ENCODE measurements at places on chromosomes 11 and 22.

- DNase-seq, result no peak
Measured at GRCh38 chr11:20661850-20662249, 7.5 kb upstream of the NELL1 start.

DNA sequence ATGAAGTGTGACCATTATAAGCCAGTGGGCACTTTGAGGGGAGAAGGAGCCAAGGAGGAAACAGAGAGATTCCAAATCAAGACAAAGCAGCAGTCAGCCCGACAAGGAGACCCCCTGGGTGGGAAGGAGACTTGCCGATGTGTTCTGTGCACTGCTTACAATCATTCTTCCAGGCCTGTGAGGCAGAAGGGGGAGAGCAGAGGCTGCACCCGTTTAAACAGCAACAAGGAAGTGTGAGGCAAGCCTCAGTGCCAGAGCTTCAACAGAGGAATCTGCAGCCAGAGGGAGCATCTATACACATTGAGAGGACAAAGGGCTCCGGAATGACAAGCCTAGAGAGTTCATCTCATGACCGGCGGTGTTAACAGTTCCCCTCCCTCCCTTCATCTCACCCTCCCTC lies 121.1 kb downstream of the NXPE2 start:
- no peak for DNase-seq

- peak; percentile 61 for DNase-seq
Measured at GRCh38 chr11:86575208-86575855, 97.1 kb downstream of the ME3 start.

DNA sequence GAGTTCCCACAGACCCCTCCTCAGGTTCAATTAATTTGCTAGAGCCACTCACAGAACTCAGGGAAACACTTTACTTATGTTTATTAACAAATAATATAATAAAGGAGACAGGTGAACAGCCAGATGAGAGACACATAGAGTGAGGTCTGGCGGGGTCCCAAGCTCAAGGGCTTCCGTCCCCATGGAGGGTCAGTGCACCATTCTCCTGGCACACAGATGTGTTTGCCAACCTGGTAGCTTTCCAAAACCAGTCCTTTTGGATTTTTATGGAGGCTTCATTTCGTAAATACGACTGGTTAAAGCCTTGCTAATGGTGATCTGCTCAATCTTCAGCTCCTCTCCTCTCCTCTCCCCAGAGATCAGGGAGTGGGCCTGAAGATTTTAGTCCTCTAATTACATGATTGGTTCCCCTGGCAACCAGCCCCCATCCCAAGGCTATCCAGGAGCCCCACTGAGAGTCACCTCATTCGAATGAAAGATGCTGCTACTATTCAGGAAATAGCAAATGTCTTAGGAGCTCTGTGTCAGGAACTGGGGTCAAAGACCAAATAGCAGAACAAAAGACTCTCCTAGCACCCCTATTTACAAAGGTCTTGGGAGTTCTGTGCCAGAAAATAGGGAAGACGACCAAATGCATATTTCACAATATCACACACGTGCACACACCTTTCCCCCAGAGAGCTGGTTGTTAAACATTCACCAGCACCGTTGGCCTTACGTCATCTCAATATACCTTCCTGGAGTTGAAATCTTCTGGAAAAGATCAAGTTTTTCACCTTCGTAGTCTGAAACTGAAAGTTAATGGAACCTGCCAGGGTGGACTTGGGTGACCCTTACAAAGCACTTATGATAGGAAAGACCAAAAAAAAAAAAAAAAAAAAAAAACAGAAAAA lies 23.8 kb upstream of the CAPRIN1 start:
- no peak for DNase-seq

DNA sequence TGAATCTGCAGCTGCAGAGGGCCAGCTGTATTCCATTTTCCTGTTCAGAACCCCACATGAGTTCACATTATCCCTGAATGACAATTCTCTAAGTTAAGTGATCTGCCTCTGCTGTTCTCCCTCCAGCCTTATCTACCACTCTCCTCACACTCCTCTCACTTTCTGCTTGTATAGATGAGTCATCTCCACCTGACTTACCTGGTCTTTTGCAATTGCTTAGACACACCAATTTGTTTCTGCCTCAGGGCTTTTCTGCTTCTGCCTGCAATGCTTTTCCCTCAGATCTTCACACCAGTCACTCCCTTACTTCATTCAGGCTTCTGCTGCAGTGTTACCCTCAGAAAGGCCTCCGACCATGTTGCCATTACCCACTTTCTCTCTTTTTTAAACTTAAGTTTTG lies 118.1 kb downstream of the ATM start:
- DNase-seq, result no peak

DNA sequence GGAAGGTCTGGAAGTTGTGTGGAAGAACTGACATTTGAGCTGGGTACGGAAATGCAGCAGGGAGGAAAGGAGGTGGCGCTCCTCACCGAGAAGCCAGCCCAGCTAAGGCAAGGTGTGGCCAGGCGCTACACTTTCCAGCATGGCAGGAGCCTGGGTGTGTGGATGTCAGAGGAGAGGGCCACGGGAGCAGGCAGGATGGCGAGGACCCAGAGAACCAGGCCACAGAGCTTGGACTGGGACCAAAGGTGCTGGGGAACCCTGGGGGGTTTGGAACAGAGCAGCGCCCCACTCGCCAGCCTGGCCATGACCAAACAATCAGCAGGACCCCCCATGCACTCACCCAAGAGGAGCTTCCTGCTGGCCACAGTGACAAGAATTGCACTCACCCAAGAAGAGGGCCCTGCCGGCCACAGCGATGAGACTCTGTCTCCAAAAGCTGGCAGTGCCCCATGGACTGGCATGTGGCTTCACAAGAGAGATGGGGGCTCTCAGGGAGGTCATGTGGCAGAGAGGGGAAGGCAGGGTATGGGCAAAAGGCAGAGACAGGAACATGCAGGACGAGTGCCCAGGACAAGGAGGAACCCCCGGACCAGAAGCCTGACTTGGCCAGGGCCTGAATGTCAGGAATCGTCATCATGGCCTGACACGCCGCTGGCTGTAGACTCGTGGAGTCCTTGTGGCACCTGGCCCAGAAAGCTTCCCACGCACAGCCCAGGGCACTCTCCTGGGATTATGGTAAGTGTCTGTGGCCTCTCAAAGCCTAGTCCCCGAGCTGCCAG lies 45.4 kb downstream of the IGF2 start:
- DNase-seq, result no peak

- DNase-seq, result peak; percentile 35
Measured at GRCh38 chr11:62048100-62048499, 75.7 kb upstream of the INCENP start.

DNA sequence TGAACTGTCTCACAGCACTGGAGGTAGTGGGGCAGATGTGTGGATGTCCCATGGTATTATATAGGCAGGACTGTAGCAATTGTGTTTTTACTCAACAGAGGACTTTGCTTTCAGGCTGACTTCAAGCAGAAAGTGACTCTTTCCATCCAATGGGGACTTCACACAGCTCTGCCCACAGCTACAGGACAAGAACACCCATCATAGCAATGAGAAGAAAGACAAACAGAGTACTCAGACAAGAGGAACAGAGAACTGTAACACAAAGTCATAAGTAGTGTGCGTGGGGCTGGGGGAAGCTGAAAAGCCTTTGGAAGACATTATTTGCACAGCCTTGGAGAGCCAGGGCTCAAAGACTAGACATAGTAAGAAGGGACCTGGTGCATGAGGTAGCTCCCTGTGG lies 70.3 kb downstream of the CCDC81 start:
- no peak for DNase-seq

- DNase-seq, result peak; percentile 88
Measured at GRCh38 chr11:12066056-12066798, 44.2 kb upstream of the MICAL2 start.

- DNase-seq, result no peak
Measured at GRCh38 chr11:70631624-70632047, 233.3 kb downstream of the CTTN start.

GRCh38 chr11:44746894-44747293 lies 20.1 kb downstream of the TSPAN18 start:
- no peak for DNase-seq

DNA sequence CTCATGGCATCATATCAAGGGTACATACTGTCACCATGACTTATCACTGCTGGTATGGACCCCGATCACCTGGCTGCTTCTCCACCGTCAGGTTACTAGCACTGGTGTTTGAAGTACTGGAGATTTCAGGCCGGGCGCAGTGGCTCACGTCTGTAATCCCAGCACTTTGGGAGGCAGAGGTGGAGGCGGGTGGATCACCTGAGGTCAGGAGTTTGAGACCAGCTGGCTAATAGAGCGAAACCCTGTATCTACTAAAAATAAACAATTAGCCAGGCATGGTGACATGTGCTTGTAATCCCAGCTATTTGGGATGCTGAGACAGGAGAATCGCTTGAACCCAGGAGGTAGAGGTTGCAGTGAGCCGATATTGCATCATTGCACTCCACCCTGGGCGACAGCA lies 82.4 kb upstream of the ANO1 start:
- no peak for DNase-seq

DNA sequence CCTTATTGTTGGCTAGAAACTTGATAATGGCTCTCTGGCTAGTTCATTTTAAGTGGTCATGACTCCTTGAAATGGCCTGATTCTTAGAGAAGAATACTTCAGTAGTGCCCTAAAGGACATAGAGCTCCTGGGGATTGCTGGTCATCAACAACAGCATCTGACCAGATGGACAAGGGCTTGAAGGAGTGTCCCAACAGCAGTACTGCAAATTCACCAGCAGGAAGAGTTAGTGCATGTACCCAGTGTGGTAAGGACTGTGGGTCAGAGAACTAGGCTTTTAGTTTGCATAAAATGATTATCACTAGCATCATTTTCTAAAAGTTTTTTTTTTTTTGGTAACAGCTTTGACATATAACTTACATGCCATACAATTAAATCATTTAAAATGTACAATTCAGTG lies 39.5 kb upstream of the CUL5 start:
- no peak for DNase-seq

DNA sequence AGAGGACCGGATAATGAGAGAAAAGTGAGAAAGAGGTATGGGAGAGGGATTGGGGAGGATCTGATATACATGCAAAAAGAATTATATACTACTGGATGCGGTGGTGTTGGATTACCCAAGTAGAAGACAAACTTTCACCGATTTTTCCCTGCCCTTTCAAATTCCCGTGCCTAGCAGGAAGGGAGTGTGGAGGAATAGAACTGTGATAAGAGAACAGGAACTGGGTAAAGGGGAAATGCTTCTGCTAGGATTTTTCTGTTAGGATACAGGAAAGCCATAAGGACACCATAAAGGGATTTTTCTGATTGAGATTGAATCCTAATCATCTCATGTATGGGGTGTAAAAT lies 480 bp upstream of the MTMR2 start:
- DNase-seq, result peak; percentile 33

- DNase-seq, result no peak
Measured at GRCh38 chr11:60866911-60867870, at the start of gene ZP1. ZP1 (plus strand) TSS chr11:60867542; CDS start chr11:60867562, 20 bp downstream.

DNA sequence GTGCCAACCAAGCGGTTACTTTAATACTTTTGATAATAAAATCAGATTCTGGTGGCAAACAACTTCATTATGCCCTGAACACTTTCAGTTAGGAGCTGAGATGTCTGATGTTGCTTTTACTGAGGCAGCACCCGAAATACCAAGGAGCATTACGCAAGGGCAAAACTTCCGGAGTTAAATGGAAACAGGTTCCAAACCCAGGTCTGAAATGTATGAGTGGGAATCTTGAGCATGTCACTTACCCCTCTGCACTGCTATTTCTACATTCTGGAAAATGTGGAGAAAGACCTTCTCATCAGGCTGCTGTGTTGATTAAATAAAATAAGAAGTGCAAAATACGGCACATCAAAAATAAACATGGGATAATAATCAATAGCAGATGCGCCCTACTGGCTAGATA lies 315.1 kb downstream of the LARGE1 start:
- peak; percentile 59 for DNase-seq

DNA sequence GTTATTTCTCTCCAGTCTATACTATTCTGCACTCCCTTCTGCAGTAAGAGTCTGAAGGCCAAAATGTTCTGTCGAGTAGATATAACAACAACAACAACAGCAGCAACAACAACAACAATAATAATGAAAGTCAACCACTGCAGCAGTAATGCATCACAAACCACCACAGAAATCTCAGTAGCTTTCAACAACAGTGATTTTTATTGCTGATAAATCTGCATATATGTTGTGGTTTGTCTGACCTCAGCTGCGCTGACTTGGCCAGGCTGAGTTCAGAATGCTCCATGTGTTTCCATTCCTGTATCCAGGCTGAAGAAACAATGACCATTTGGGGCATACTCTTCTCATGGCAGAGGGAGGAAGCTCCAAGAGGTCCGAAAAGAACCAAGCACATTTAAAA lies 32.3 kb upstream of the CYP2R1 start:
- no peak for DNase-seq

- no peak for DNase-seq
Measured at GRCh38 chr11:105100206-105100605, 39.4 kb downstream of the CARD18 start.

DNA sequence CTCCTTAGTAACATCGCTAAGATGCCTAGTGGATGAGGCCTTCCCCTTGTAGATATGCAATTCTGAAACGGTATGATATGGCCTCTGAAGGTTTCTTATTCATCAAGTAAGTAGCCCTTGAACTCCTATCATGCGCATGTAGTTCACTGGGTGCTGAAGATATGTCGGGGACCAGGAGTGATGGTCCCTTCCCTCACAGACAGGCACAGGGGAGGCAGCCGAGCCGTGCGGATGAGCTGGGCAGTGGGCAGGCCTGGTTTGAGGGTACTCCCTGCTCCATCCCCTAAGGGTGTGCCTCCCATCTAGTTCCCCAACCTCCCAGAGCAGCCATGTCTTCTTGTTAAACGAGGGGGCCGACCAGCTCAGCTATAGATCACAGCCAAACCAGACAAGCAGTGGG lies 40.1 kb downstream of the TP53I11 start:
- DNase-seq, result no peak

DNA sequence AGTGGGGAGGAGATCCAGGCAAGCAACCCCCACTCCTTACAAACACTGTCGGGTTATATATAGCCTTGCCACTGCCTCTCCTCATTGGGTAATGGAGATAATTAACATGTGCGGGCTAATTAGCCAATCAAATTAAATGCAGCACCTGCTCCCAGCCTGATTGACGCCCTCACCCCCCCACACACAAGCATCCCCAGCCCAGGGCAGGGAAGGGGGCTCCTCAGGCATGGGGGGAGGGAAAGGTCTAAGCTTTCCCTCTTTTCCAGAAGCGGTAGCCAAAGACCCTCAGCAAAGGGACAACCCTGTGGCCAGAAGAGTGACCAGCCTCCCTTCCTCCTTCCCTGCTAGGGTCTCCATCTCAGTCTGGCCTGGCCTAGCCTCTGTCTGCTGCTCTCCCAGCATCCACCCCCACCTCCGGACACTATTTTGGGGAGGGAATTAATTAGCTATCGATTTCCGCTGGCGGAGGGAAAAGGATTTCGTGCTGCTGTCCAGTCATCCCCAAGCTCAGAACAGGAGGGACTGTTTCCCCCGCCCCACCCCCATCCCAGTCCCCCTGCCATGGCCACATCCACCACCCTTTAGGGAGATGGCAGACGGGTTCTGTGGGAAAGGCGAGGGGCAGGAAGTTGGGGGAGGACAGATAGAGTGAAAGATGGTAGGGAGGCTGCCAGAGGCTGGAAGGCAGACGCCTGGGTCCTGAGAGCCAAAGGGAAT lies 7.1 kb downstream of the NRXN2 start:
- DNase-seq, result no peak

GRCh38 chr11:46353698-46354097 lies 6.4 kb downstream of the DGKZ start:
- DNase-seq, result no peak

GRCh38 chr11:66291303-66291705 lies 390 bp upstream of the TMEM151A start:
- no peak for DNase-seq

Measured in fibroblast of skin of scalp (primary cell).